ENCODE measurements at places on chromosomes 5 and 9. TPM values are rescaled to one million over a fixed set of nuclear protein-coding genes. Genes with fewer than 3 reads are reported as not detected.

- no peak for DNase-seq
These were observed 3.7 kb downstream of the OTULIN start for GRCh38 chr5:14668181-14668591.

Gene IGFBPL1
- total RNA-seq, result 0.33 TPM

DNA sequence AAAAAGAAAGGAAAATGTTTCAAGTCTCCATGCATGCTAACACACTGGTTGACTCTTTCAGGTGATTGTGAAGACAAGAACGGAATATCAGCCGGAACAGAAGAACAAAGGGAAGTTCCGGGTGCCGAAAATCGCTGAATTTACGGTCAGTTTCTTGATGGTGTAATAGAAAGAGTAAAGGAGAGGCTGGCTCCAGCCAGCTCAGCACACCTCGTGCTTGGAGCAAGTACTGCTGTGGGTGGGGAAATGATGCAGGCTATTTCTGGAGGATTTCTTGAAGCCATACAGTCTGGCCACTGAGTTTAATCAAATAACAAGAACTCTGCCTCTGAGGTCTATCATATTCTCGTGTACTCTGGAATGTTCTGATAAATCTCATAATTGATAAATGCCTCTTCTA is 18.7 kb downstream of the NSG2 start:
- no peak for DNase-seq

Gene ACOT12
- 0.13 TPM for total RNA-seq
